ENCODE measurements at places on chromosomes 4 and X.

DNA sequence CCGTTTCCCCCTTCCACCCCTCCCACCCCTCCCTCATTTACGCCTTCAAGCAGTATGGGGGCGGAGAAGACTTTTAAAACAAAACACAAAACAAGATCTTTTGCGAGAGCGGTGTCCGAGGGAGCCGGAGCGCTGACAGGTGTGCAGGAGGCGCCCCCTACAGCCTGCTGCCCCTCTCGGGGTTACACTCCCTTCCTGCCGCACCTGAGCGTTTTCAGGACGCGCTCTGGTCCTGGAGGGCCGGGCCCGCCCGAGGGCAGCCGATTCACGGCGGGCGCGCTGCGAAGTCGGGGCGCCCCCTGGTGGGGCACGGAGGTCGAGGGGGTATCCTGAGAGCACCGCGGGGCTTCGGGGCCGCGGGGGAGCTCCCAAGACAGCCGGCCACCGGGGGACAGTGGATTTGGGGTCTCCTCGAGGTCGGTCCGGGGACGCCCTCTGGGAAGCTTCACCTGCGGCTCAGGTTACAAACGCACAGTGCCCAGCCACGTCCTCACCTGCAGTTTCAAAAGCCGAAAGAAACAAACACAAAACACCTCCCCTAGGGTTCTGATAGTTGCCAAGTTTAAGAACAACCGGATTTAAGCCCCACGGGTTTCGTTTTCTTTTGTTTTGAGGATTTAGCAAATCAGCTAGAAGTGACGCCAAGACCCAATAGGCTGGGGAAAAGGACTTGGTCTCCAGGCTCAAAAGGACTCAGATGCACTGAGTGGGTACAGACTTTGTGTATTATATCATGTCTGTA, 8.0 kb upstream of the NEUROG2 start:
- peaks cover 65% of the 10 kb centered on the region for H3K27me3 ChIP-seq
- peaks cover 5% of the 10 kb centered on the region for H3K4me1 ChIP-seq
- no peak for DNase-seq
- peak overlapping the region; percentile 20 for H3K4me3 ChIP-seq
- no peak overlapping the region for H3K27ac ChIP-seq

DNA sequence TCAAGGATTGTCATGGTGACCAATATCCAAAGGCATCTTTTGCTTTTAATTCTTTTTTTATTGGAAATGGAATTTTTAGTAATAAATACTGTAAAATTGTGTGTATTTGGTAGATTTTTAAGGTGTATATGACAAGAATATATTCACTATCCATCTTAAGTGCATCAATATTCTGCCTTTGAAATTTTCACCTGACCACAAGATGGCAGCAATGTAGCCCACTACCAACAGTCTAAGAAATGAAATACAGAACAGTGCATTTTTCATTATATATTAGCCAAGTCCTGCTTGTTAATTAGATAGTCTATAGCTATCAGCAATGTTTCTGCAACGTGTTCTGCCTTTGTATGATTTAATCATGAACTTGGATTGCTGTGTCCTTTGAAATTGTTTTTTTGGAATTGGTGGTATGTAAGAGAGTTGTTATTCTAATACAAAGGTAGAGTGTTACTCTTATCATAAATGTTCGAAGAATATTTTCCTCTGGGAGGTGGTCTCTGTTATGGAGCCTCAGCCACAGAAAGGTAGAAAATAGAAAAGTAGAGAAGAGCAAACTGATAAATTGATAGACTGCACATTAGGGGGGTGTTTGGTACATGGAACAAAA, 38.2 kb downstream of the HPGDS start:
- no peak for DNase-seq
- H3K27me3 ChIP-seq: no peaks in the 10 kb centered on the region
- H3K36me3 ChIP-seq: no peaks in the 10 kb centered on the region
- no peak overlapping the region for H3K27ac ChIP-seq

DNA sequence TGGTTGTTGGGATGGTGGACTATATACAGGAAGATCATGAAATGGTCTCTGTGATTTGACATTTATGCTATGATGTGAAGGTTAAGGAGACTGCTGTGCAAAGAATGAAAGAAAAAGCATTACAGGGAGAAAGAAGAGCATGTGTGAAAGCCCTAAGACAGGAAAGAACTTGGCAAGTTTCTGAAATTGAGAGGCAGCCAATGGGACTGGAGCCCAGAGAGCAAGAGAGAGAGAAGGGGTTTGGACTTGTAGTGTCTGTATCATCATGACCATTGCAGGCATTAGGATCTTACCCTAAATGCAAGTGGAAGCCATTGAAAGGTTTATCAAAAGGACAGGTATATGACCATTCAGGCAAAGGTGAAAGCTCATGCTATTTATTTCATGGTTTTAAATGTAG, 147.1 kb downstream of the NAA11 start:
- DNase-seq: no peak
- no peak overlapping the region for H3K27ac ChIP-seq
- H3K4me3 ChIP-seq: no peak overlapping the region
- no peaks in the 10 kb centered on the region for H3K4me1 ChIP-seq

DNA sequence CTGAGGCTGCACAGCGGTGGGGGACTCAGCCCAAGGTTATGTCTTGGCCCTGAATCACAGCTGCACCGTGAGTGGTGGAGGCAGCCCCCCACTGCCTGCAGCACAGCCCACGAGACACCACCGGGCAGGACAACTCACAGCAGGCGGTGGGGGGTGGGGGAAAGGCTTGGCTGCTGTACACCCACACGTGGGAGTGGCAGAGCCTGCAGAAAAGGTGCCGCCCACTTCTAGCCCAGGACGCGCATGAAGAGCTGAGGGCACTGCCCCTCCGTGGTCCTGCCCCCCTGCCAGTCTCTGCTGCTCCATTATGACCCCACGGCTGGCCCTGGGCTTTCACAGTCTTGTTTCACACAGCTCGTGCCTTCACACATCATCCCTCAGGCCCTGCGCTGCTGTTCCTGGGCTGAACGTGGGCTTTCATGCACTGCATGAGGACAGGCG, 40.8 kb downstream of the FGFRL1 start:
- H3K36me3 ChIP-seq: no peaks in the 10 kb centered on the region
- DNase-seq: peak; percentile 41
- no peak overlapping the region for H3K4me3 ChIP-seq
- no peak overlapping the region for H3K27ac ChIP-seq

DNA sequence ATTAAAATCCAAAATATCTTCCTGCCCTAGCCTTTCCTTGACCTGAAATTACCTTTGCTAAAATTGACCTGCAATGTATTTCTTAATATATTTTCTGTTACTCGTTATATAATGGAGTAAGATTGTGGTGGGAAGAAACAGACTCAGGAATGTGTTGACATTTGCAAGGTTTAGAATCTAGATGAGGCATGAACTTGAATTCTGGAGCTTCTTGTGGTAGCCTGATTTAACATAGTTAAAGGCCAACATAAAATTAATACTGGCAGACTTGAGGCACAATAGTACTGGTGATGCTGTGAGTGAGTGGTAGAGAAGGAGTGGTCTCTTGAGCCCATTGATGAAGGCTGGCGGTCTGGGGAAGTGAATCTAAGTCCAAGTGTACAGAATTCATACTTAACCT, 197.9 kb upstream of the SPRY1 start:
- no peak overlapping the region for H3K27ac ChIP-seq
- H3K27me3 ChIP-seq: no peaks in the 10 kb centered on the region
- H3K36me3 ChIP-seq: no peaks in the 10 kb centered on the region
- no peak for DNase-seq

- no peaks in the 10 kb centered on the region for H3K36me3 ChIP-seq
- no peak overlapping the region for H3K27ac ChIP-seq
- DNase-seq: no peak
- H3K4me3 ChIP-seq: no peak overlapping the region
- H3K27me3 ChIP-seq: no peaks in the 10 kb centered on the region
Measured at GRCh38 chr4:68476191-68476590, 28.9 kb downstream of the TMPRSS11E start.

DNA sequence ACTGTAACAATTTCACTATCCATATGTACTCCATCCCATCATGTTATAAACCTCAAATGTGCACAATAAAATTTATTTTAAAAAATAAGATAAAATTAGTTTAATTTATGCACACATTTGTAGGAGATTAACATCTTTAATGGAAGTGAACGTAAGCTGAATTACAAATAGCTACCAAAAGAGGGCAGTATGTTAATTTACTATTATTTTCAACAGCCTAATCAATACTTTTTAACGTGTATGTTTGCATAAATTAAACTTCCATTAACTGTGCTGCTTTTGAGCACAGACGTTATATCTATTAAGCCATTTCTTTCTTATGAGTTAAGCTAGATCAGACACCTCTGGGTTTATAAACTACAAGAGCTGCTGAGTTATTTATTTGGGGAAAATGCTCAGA, 56.5 kb upstream of the PHKA2 start:
- no peak overlapping the region for H3K27ac ChIP-seq
- H3K36me3 ChIP-seq: no peaks in the 10 kb centered on the region
- no peaks in the 10 kb centered on the region for H3K4me1 ChIP-seq

DNA sequence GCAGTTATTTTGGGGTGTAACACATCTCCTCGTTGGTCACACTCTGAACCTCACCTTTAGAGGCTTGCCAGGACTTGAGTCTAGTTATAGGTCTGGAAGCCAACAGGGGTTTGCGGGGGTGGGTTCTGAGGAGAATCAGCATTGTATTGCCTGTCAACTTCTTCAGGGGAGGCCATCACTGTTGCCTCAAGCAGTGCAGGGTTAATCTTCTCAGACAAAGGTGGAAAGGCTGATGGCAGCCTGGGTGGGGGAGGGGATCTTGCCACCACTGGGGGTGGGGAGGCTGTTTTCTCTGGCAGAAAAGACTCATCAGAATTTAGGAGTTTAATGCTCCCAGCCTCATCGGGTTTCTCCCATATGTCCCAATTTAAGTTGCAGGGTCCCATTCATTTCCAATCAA, 387.8 kb downstream of the PRR32 start:
- no peaks in the 10 kb centered on the region for H3K27me3 ChIP-seq
- H3K27ac ChIP-seq: no peak overlapping the region

DNA sequence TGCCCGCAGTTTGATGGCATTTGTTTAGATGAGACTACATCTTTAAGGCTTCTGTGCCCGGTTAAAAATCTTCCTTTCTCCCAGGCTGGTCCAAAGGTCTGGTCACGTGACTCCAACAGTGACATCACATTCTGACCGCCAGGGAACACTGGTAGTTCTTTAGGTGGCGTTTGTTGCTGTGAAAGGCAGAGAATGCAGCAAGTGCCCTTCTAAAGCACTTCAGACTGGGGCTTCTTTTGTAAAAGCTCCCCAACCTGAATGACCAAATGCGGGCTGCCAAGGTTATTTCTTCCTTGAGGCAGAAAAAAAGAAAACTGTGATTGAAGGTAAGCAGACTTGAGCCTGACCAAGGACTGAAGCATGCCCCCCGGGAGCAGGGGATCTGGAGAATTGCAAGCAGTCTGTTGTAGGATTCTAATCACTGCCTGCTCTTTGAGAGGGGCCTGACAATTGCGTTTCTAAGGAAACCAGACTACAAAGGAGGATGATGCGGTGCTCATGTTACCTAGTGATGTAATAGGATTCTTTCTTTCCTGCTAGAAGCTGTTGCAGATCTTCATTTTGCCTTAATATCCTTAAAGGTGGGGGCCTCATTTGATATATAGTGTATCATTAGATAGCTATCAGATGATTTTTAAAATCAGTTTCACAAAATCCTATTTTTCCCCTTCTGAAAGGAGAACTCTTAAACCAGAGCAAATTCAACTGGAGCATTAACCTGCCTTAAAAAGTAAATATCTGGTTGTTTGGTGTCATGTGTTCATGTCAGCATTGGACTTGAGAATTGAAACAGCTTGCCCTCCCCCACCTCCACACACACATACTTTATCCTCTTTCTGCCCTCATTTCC, 133.1 kb downstream of the AKAP4 start:
- DNase-seq: no peak
- no peaks in the 10 kb centered on the region for H3K36me3 ChIP-seq

DNA sequence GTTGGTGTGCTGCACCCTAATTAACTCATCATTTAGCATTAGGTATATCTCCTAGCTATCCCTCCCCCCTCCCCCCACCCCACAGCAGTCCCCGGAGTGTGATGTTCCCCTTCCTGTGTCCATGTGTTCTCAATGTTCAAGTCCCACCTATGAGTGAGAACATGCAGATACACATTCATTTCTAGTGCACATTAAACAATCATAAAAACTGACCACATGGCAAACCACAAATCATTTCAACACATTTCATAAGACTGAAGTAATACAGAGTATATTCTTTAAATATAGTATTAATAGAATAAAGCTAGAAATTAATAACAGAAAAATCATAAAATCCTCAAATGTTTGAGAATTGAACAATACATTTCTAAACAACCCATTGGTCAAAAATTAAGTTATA, 34.1 kb downstream of the PRKG2 start:
- no peak for DNase-seq
- H3K27me3 ChIP-seq: no peaks in the 10 kb centered on the region
- peaks cover 7% of the 10 kb centered on the region for H3K4me1 ChIP-seq
- H3K36me3 ChIP-seq: no peaks in the 10 kb centered on the region

DNA sequence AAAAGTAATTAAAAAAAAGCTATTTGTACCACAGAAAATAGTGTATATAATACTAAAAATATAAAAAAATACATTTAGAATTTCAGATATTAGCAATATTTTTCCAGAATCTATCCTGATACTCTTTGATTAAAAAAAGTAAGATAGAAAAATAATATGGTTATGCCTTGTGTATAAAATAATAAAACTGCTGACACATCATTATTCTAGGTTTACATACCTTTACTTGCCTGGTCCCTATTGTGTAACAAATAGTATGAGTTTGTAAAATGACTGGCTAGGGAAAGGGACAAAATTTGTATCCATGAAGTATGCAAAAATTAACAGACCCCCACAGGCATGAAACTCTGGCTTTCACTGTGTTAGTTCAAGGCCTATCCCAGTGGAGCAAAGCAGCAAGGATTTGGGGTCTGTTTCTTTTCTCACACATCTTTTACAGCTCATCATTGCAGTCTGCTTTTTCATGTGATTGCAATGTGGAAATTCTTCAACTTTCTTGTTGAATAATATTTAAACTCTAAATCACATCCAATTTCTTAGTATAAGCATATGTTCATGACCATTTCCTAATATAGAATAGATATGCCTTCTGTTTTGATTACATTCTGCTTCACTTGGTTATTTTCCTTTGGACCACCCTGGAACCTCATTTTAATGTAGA, 136.7 kb upstream of the PCDH18 start:
- peaks cover 4% of the 10 kb centered on the region for H3K4me1 ChIP-seq
- no peaks in the 10 kb centered on the region for H3K27me3 ChIP-seq
- no peak for DNase-seq
- no peak overlapping the region for H3K27ac ChIP-seq
- H3K36me3 ChIP-seq: no peaks in the 10 kb centered on the region

GRCh38 chr4:112127048-112127637, 18.1 kb upstream of the FAM241A start:
- H3K27ac ChIP-seq: no peak overlapping the region
- H3K27me3 ChIP-seq: no peaks in the 10 kb centered on the region
- no peaks in the 10 kb centered on the region for H3K36me3 ChIP-seq
- H3K4me1 ChIP-seq: peaks cover 6% of the 10 kb centered on the region

DNA sequence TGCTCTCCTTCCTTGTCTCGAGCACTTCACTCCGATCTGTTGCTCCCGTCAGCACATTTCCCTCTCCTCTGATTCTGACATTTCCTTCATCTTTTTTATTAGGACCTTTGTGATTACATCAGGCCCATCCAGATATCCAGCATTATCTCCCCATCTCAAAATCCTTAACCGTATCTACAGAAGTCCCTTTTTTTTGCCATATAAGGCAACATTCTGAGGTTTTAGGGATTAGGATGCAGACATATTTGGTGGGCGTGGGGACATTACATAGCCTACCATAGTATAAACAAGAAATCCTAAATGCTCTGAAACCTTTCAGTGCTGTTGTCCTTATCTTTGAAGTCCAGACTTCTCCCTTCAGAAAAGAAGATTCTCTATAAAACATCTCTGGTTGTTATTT, 505.0 kb upstream of the PITX2 start:
- no peak overlapping the region for H3K27ac ChIP-seq
- H3K4me1 ChIP-seq: no peaks in the 10 kb centered on the region
- H3K27me3 ChIP-seq: no peaks in the 10 kb centered on the region
- DNase-seq: no peak
- no peak overlapping the region for H3K4me3 ChIP-seq
